ENCODE measurements at places on chromosomes 1 and 21. TPM values are rescaled to one million over a fixed set of nuclear protein-coding genes. Genes with fewer than 3 reads are reported as not detected.

- no peaks in the 10 kb centered on the region for H3K27me3 ChIP-seq
- no peak for DNase-seq
- H3K4me3 ChIP-seq, result no peak overlapping the region
- no peak overlapping the region for H3K27ac ChIP-seq
Measured at GRCh38 chr1:214321705-214322453, 40.9 kb downstream of the SMYD2 start.

- H3K36me3 ChIP-seq, result no peaks in the 10 kb centered on the region
- DNase-seq, result no peak
- H3K27ac ChIP-seq, result no peak overlapping the region
Measured at GRCh38 chr1:154448331-154448811, 43.2 kb downstream of the IL6R start.

DNA sequence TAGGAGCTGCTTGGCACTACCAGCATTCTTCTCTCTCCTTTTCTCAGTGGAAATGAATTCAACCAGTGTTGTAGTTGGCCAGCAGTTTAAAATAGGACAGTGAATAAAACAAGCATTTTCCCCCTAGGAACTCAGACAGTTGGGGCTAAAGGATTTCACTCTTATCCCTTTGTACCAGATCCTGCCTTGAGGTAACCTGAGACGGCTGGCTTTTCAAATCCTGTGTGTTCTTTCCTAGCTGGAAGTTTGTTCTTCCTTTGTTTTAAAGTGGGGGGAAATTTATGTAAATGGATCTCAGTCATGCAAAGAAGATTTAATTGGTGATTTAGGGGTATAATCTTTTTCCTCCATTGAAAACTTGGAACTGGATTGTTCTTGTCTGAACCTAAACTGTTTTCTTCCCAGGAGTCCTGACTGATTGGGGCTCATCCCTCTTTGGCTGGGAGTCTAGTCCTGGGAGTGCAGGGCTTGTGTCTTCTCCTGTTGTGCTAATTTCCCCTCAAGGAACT is 23.3 kb downstream of the ZP4 start:
- no peaks in the 10 kb centered on the region for H3K27me3 ChIP-seq
- no peak overlapping the region for H3K4me3 ChIP-seq
- no peak for DNase-seq
- H3K4me1 ChIP-seq, result no peaks in the 10 kb centered on the region
- no peak overlapping the region for H3K27ac ChIP-seq
- H3K36me3 ChIP-seq, result no peaks in the 10 kb centered on the region

GRCh38 chr1:163875927-163876320 is 554.2 kb downstream of the NUF2 start:
- no peaks in the 10 kb centered on the region for H3K27me3 ChIP-seq
- H3K4me3 ChIP-seq, result no peak overlapping the region
- no peaks in the 10 kb centered on the region for H3K36me3 ChIP-seq
- H3K27ac ChIP-seq, result no peak overlapping the region

The PLPPR4 gene
- total RNA-seq, result not detected
